ENCODE measurements at places on chromosomes 7 and 10.

GRCh38 chr7:105131890-105132289 lies 117.9 kb downstream of the KMT2E start:
- DNase-seq, result no peak

- no peak for DNase-seq
These were observed 280.1 kb downstream of the FRMD4A start for GRCh38 chr10:14050598-14050997.

GRCh38 chr7:151028131-151028947 lies at the start of gene ABCB8:
ABCB8 (plus strand) TSS chr7:151028450; CDS start chr7:151028516, 66 bp downstream.
- peak; percentile 100 for DNase-seq

DNA sequence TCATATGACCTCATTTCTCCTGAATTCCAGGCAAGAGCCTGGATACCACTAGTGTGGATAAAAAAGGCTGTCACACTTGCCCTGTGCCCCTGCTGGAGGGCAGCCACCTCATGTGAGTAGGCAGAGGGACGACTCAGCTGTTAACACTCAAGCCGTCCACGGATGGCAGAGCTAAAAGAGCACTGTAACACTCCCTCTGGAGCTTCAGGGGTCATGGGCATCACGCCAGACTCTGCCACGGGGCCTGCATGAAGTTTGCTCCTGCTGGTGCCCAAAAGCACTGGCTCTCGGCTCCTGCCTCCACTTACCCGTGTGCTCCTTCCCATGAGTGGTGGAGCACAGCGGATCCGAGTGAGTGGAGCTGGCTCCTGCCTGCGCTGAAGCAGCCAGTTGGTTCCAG lies 919.8 kb upstream of the C7orf33 start:
- DNase-seq, result no peak

DNA sequence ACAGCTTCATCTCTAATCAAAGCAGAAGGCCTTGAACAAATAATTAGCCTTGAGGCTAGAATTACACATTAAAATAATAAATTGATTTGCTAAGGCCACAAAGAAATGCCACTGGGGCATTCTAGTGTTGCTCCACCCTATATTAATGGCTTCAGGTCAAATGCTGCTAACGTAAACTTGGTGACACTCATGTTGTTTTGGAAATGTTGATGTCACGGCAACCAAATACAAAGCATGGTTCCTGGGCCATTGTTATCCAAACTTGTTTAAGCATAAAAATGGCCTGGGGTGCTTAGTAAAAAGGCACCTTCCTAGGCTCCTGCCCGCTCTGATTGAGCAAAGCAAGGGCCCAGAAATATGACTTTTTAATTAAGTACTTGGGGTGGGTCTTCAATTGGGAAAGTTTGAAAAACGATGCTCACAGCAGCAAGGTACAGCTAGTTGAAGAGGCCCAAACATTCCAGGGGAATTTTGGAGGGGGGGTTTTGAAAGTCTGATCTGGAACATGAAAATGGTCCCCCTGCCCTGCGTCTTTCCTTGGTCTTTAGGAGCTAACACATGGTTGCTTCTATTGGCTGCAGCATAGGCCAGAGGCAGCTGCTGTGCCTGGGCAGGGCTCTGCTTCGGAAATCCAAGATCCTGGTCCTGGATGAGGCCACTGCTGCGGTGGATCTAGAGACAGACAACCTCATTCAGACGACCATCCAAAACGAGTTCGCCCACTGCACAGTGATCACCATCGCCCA lies 67.8 kb downstream of the ABCC2 start:
- no peak for DNase-seq

DNA sequence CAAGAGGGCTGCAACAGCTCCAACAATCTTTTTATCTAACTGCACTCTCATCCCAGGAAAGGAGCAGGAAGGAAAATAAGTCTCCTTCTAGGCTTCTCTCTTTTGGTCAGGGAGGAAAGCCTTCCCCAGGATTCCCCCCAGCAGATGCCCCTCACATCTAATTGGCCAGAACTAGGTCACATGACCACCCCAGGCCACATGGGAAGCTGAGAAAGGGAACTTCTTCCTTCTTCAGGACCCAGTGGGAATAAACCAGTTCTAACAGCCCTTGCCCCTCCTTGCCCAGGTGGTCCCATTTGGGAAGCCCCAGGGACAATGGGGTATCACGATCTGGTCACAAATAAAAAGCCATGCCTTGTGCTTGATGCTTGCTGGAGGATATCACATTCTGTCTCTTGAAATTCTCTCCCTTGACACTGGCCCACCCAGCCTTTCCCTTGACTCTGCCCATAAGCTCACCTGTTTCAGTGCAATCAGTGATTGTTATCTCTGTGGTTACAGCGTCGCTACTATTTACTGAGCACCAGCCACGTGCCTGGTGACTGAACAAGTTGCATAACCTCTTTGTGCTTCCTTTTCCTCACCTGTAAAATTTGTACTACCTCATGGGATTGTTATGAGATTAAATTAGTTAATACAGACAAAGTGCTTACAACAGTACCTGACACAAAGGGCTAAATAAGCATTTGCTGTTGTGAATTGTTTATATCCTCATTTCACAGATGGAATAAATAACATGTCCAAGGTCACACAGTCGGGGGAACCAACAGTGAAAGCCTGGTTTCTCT lies 9.0 kb upstream of the TACR2 start:
- no peak for DNase-seq

- no peak for DNase-seq
These were observed 488.4 kb upstream of the AKR1E2 start for GRCh38 chr10:4337563-4337962.

- no peak for DNase-seq
These were observed 67.4 kb upstream of the ELN start for GRCh38 chr7:73960548-73960947.

DNA sequence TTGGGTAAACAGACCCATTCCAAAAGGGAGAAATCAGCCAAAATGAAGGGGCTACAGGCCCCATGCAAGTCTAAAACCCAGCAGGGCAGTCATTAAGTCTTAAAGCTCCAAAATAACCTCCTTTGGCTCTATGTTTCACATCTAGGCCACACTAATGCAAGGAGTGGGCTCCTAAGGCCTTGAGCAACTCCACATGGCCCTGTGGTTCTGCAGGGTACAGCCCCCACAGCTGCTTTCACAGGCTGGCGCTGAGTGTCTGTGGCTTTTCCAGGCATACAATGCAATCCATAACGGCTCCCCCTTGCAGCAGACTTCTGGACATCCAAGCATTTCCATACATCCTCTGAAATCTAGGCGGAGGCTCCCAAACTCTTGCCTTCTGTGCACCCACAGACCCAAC lies 9.0 kb downstream of the TMEM243 start:
- no peak for DNase-seq

DNA sequence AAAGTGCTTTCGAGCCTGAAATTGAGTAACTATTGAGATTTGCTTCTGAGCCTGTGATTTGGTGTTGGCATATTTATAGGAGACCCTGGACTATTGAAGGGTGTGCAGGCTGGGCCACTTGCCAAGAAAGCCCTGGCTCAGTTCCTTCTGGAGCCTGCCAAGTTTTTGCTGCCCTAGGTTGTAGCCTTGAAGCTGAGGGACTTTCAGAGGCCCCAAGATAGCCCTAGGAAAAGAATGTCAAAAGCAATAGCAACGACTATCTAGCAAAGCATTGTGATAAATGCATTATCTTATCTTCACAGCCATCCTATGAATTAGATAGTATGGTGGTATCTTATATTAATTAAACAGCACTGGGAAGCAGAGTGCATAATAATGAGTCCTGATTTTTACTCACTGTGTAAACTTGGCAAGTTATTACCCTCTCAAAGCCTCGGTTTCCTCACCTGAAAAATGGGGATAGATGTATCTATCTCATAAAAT lies 473.7 kb upstream of the PODXL start:
- no peak for DNase-seq

DNA sequence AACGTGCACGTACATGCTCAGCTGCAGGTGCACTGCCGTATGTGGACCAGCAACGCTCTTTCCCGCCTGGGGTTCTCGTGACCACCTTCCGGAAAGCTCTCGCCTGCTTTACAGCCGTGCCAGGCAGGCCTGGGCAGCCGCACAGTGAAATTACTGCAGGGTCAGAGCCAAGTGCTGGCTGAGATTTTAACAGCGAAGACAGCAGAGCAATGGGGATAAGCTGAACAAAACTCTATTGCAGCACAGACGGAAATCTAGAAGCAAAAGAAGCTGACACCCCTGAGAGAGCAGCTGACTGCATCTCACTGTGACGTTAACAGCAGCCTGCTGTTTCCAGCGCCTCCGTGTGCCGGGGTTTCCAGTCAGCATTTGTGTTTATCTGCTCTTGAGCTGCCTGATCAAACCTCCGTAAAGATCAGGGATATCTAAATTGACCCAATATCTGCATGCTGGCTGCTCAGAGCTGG lies 179.0 kb downstream of the DIP2C start:
- DNase-seq, result no peak

DNA sequence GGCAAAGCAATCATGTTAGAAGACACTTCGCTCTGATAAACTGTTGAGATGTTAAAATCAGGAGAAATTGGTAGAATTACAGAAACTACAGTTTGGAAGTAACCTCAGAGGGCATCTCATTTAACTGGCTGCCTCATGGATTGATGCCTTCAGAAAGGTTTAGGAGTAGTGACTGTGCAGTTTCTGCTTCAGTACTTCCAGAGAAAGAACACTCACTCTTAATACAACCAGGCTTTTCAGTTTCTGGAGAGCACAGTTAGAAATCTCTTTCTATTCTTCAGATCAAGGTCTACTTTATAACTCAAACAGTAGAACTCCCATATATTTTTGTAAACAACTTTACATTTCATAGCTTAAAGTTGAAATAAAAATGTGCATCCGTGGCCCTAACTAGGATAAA lies 1358.9 kb upstream of the LRRTM3 start:
- no peak for DNase-seq

DNA sequence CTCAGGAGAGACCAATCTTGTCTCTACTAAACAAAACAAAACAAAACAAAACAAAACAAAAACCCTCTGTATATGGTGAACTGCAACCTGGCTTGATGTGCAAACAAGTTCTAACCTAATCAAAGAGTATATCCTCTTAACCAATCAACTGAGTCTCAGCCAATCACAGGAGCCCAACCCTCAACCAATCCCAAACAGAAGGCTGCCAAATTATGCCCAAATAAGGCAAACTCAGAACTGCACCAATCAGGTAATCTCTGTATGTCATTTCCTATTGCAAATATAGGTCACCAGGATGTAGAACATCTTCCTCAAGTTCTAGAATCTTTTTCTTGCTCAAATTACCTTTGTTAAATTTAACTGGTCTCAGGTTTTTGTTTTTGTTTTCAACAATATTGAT lies 5.2 kb downstream of the FAM133B start:
- no peak for DNase-seq

GRCh38 chr7:21361413-21362125 lies 66.3 kb upstream of the SP4 start:
- no peak for DNase-seq

- DNase-seq, result no peak
These were observed 320.9 kb upstream of the IMMP2L start for GRCh38 chr7:111883241-111883640.

DNA sequence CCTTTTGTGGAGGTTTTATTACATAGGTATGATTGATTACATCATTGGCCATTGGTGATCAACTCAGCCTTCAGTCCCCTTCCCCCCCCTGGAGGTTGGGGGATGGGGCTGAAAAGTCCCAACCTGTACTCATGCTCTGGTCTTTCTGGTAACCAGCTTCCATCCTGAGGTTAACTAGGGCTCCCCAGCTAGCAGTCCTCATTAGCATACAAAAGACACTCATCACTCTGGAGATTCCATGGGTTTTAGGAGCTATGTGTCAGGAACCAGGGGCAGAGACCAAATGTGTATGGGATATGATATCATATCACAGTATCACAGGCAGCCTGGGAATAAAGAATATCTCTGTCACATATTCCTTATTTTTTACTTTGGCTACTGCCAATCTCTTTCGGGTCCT lies 13.6 kb downstream of the CCSER2 start:
- no peak for DNase-seq

- DNase-seq, result no peak
These were observed 49.0 kb downstream of the SLIT1 start for GRCh38 chr10:97136756-97137155.

DNA sequence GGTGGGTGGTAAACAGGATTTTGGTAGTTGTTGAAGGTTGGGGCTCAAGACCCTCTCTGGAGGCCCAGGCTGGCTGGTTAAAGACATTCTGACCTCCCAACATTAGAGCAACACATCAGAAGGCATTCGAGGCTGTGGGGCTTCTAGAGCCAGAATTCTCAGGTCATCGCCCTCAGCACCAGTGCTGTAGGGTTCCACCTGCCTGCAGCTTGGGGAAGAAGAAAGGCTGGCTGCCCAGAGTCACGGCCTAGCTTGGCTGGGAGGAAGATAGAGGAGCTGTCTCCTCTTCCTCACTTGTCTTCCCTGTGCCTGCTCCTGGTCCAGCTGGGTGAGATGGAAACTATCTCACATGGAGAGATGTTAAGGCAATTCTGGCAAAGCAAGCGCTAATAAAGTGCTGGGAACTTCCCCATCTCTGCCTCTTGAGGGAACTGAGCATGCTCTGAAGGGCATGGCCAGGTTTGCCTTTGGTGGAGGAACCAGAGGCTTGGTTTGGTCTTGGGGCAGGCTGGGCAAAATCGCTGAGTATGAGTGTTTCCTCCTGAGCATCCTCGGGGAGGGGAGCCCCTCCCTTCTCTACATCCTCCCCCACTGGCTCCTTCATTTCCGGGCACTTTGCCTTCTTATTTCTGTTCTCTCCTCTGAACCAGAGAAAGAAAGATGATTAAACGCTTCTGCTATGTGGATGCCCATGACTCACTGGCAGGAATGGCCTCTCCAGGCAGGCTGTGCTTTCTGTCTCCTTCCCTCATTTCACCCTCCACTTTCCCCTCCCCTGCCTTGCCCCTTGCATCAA lies 509.0 kb upstream of the PODXL start:
- peak; percentile 89 for DNase-seq

DNA sequence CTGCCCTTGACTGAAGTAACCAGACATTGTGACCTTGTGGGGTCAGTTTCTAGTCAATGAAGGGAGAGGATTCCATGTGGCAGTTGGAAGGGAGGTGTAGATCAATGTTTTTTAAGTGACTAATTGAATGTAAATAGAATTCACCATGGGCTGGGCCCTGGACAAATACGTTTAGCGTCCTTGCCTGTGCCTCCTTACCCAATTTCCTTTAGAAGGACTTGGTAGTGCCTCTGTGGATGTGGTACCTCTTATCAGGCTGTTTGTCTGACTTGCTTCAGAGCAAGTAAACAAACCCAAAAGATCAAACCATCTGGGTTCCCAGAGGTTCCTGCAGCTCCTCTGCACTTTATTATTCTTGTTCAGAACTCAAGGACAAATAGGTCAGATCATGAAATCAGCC lies 4.3 kb upstream of the KAT6B start:
- DNase-seq, result no peak

DNA sequence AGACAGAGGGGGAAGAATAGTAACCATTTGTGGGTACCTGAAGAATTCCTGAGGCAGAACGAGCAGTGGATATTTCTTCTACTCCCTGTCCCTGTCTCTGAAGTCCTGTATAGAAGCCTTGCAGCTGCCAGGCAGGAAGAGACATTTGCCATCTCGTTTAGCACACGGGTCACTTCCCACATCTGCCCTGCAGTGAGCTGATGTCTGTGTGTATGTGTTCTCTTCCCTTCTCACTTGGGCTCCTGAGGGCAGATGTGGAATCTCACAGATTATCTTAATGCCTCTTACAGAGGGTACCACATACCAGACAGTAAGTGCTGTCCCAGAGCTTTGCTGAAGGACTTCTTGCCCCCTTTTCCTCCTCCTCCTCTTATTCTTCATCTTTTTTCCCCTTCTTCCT lies 14.1 kb upstream of the TRPV6 start:
- no peak for DNase-seq

Data from AG08396 (cell line).